CD4-positive, alpha-beta T cell treated with Interleukin-2 at 100 ng/mL for 4 hours (primary cell): ENCODE measurements at places on chromosomes 4 and X.

DNA sequence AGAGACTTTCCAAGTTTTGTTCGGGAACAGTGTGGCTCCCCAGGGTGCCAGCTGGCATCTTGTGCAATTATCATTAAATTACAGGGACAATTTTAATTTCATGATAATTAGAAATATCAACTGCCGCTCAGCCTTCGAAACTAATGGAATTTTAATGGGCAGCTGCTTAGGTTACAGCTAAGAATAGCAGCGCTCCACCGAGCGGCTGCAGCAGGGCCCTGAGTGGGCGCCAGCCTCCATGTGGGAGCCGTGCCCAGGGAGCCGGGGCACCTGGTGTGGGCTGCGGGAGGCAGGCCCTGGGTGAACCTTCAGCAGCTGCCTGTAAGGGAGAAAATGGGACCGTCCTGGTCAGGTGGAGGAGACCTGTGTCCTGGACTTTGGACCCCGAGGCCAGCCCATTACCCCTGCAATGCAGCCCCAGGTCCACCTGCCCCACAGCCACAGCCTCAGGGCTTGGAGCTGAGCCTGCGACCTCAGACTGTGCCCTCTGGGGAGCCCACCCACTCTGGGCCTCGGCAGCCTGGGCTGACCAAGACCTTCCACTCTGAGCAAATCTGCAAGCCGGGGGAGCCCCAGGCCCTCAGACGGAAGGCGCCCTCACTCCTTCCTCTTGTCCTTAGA, 21.1 kb downstream of the MSANTD1 start:
- no peak for DNase-seq

DNA sequence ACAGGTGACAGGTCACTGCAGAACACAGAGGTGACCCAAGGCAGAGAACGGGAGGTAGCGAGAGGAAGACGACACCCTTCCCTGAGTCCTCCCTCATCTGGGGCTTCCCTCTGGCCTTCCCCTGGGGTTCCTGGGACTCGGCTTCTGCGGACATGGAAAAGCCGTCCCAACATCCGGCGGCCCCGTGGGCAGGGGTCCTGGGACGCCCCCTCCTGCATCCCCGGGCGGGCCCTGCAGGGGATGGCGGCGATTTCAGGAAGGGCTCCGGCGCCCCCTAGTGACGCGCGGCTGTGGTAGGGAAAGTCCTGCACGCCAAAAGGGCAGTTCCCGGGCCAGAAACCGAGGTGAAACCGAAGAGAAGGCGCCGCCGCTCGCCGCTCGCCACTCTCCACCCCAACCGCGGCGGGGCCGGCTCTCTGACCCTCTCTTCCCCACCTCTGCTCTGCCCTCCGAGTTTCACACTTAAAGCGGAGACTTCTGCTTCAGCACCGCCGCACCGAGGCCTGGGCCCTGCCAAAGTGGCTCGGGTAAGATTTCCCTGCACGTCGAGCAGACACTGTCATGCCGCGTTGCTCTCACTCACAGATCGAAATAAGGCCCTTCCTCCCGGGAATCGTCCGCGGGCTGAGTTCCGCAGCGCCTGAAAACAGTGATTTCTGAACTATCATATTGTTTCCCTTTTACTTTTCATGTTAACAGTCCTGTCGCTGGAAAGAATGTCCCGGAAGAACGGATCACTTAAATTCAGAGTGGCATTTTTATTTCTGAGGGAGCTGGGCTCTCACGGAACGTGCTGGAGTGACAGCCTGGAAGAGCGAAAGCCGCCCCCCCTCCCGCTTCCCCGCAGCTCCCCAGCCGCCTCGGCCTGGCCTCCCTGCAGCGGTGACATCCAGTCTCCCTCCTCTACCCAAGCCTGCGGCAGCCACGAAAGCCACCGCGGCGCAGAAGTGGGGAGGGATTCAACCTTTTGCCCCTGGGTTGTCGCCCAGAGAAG, 110.6 kb downstream of the DCTD start:
- DNase-seq = peak; percentile 63

GRCh38 chrX:38220415-38221390, at the start of gene SRPX:
Gene SRPX, minus strand, starts transcription at chrX:38220871. Its CDS starts 79 bp downstream, at chrX:38220792.
- DNase-seq = no peak

DNA sequence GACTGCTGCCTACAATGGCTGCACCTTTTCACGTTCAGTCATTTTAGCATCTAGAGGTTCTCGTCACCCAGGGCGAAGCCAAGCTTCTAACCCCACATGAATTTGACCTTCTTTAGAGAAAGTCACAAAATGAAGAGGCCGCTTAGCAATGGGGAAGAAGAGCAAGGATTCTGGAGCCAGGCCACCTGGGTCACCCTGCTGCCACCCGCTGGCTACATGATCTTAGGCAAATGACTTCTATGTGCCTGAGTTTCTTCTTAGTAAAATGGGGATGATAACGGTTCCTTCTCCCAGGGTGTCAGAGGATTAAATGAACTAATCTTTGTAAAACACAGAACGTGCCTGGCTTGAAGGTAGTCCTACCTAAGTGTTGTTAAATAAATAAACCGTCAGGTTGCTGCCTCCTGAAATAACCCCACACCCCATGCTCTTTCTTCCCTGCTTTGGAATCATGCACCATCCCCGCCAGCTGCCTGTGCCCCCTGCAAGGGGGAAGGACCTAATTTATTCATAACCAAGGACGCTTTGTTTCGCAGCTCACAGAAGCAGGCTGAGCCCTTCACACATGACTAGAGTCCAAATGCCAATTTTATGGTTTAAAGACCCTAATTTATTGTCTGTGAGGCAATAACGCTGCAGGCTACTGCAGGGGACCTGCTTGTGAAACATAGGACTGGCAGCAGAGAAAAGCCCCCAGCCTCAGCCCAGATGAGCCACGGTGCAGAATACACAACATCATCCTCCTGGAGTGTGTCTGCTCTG, 28.6 kb upstream of the NSG1 start:
- DNase-seq = no peak

- DNase-seq = no peak
Measured at GRCh38 chr4:86380181-86380724, 20.4 kb upstream of the MAPK10 start.

DNA sequence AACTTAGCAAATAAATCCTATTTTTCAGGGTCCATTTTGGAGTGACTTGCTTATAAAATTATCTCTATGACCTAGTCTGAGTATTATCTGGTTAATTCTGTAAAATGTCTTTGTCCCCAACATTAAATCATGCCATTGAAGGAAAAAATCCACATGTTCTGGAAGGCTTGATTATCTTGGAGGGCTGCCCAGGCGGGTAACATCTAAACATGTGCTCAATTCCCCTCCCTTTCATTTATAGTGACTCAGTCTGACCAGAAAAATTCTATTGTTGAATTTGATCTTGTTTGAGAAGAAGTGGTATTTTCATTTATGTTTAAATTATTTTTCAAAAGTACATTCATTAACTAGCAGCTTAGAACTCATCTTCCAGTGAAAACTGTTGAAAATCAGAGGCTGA, 55.4 kb upstream of the SLC10A7 start:
- no peak for DNase-seq

GRCh38 chrX:141375011-141375760, 132.9 kb upstream of the SPANXC start:
- no peak for DNase-seq

- no peak for DNase-seq
Measured at GRCh38 chrX:37509349-37509748, 62.1 kb upstream of the LANCL3 start.

GRCh38 chrX:24026432-24026831, 554 bp downstream of the KLHL15 start:
- no peak for DNase-seq

GRCh38 chr4:89111833-89112563, 665 bp downstream of the TIGD2 start:
- DNase-seq = no peak

DNA sequence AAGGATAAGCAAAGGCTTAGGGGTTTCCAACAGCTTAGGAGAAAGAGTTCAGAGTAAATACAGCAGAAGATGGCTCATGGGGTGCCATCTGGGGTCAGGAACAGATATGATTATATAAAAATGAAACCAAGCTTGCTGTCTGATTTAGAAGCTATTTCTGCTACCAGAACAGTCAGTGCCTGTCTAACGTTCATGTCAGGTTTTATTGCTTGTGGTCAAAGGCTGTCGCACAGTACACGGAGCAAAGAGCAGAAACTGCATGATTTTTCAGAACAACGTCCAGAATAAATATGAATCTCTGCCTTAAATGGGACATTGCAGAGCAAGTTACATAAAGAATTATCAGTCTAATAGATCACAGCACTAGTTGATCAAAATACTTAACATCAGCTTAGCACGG, 17.4 kb downstream of the CETN2 start:
- no peak for DNase-seq

DNA sequence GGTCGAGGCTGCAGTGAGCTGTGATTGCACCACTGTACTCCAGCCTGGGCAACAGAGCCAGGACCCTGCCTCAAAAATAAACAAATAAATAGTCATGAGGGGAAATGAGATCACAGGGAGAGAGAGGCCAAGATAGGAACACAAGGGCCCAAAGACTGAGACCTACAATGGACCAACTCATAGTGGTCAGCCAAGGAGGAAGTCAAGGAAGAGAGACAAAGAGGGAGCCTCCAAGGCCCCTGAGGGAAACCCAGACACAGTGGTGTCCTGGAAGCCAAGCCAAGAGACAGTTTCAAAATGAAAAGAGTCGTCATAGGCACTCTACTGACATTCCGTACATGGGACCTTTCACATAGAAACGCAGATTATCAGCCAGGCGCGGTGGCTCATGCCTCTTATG, 153.3 kb downstream of the BCOR start:
- no peak for DNase-seq

GRCh38 chr4:184192933-184193332, 24.7 kb downstream of the ENPP6 start:
- DNase-seq = no peak

DNA sequence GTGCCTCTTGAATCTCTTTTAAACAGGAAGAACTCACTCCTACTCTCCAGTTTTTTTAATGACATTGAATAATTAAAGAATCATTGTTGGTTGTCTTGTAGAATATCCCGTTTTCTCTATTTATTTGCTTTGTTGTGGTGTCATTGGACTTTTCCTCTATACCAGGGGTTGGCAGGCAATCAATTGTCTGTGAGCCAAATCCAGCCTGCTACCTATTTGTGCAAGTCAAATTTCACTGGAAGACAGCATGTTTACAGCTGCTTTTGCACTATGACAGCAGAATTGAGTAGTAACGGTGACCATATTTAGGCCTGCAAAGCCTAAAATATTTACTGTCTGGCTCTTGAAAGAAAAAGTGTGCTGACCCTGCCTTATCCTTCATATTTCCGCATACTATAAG, 34.8 kb downstream of the POLA1 start:
- no peak for DNase-seq

GRCh38 chr4:145481942-145482208, 222 bp downstream of the SMAD1 start:
- no peak for DNase-seq

GRCh38 chr4:3073158-3074077, 920 bp downstream of the HTT-AS start:
- no peak for DNase-seq

- no peak for DNase-seq
Measured at GRCh38 chr4:2256781-2257191, 5.1 kb downstream of the MXD4 start.

DNA sequence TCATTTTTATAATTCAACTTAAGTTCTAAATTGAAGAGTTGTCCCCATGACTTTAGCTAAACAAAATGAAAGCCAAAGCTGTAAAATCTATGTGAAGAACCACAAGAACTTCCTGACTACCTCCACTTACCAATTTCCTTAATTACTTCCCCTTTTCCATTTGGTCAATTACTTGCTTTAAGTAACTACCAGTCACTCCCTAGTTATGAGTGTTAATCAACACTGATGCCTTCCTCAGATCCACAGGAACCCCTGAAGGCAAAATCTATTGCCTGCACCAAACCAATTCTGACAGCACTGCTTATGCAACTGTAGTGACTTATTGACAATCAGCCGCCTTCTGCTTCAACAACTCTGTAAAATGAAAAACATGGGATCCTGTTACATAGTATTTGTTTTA, 10.5 kb downstream of the RBMX start:
- DNase-seq = no peak

- DNase-seq = peak; percentile 67
Measured at GRCh38 chr4:18593297-18594002, 571.9 kb upstream of the LCORL start.

- DNase-seq = no peak
Measured at GRCh38 chr4:59571805-59572430, 1628.2 kb upstream of the ADGRL3 start.

- DNase-seq = no peak
Measured at GRCh38 chrX:43589735-43590134, 66.4 kb upstream of the MAOA start.

DNA sequence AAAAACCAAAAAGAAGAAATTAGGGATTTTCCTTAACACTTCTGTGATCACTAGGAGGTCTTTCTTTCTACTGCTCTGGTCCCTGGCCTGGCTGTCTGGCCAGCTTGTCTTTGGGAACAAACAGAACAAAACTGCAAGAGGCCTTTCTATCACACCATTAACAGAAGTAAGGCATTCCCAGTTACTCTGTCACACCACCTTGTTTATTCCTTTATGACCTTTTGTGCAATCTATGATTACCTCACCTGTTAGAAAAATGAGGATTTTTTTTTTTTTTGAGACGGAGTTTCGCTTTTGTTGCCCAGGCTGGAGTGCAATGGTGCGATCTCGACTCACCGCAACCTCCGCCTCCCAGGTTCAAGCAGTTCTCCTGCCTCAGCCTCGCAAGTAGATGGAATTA, 3.0 kb downstream of the METAP1 start:
- no peak for DNase-seq

- DNase-seq = no peak
Measured at GRCh38 chr4:42398871-42399331, 1.6 kb downstream of the SHISA3 start.

DNA sequence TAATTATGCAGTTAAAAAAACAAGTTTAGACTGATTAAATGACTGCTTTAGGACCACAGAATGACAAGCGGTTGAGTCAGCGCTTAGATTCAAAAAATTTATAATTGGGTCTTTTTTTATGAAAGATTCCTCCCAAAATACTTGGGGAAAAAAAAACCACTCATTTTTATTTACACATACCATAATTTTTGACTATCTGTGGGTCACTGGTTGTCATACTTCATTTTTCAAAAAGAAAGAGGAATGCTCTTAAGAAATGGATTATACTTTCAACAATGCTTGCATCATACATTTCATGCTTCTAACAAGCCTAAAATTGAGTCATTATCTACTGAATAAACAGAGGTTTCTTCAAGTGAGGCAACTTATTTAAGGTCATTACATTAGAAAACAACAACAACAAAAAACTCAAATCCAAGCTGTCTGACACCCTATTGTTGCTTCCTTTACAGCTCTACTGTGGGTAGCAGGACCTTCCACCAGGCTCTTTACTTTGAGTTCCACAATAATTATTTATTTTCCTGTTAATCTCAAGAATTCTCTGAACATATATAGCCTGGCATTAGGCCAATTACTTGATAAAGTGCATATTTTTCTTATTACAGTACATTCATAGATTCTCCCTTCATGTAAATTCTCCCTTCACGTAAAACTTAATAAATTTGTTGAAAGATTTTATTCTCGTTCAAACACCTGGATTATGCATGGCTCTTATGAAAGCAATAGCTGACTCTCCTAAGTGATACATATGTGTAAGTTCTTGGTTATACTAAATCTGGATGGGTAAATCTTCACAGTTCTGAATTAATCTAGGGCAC, 445.5 kb downstream of the PCDH10 start:
- no peak for DNase-seq
